Activated naive CD8-positive, alpha-beta T cell treated with anti-CD3 and anti-CD28 coated beads for 36 hours (primary cell): ENCODE measurements at places on chromosomes 2 and 18. TPM values are rescaled to one million over a fixed set of nuclear protein-coding genes. Genes with fewer than 3 reads are reported as not detected.

The TUBA3D gene
- total RNA-seq: not detected

The KLF11 gene
- 3.9 TPM for total RNA-seq

The MFSD6 gene
- 51.1 TPM for total RNA-seq

The MATN3 gene
- not detected for total RNA-seq

DNA sequence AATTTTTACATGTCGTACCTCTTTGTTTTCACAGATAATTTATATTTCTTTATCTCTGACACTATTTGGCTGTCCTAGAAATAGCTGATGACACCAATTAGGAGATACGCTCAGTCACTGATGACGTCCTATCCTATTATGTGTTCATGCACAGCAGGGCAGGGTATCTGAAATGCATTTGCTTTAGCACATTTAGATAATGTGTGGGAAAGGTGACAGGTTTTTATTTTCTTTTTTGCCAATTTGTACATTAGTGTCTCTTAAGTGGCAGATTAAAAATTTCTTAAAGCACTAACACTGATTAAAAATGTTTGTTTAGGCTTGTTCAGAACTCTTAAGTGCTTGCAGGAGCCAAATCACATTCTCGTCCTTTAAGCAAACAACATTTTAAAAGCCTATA, 39.7 kb downstream of the CDC42EP3 start:
- DNase-seq: no peak
